ENCODE measurements at places on chromosomes 16 and 17. TPM values are rescaled to one million over a fixed set of nuclear protein-coding genes. Genes with fewer than 3 reads are reported as not detected.

Gene RNF227
- 0.49 TPM for total RNA-seq

- H3K4me3 ChIP-seq, result no peak overlapping the region
- H3K27ac ChIP-seq, result no peak overlapping the region
- H3K4me1 ChIP-seq, result peaks cover 3% of the 10 kb centered on the region
- H3K36me3 ChIP-seq, result no peaks in the 10 kb centered on the region
- no peak for DNase-seq
Observed at GRCh38 chr16:57541754-57542435, 548 bp upstream of the ADGRG5 start.

DNA sequence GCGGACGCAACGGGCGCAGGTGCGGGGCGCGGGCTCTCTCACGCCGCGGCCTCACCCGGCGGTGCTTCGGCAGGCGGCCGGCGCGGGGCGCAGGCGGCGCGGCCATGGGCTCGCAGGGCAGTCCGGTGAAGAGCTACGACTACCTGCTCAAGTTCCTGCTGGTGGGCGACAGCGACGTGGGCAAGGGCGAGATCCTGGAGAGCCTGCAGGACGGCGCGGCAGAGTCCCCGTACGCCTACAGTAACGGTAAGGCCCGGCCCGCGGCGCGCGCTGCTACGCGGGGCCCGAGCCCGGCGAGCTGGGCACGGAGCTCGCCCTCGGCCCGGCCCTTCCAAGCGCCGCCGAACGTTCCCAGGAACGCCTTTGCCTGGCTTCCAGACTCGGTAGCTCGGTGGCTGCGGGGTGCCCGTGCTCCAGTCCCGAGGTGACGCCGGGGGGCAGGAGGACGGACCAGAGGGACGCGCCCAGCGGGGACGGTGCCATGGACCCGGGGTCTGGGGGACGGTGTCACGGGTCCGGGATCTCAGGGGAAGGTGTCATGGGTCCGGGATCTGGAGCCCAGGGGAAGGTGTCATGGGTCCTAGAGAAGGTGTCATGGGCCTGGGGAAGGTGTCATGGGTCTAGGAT lies 435 bp downstream of the RAB40C start:
- H3K27ac ChIP-seq, result peak overlapping the region; percentile 75
- peak overlapping the region; percentile 100 for H3K4me3 ChIP-seq
- DNase-seq, result peak; percentile 53
- H3K36me3 ChIP-seq, result peaks cover 7% of the 10 kb centered on the region

DNA sequence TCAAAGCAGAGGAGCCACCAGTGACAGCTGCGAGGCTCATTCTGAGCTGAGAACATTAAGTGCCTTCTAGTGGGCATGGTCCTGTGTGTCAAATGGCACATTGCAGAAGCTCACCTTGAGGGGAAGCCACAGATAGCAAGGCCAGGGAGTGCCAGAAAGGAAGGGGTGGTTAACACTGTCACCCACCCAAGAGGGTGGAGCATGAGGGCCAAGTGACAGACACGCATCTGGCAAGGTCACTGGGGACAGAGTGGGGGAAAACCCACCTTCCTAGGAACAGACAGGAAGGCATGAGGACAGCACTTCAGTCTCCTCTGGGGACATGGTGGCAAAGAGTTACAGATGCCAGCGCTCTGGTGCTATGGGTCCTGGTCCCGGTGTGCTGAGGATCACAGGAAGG lies 22.1 kb downstream of the NUBP1 start:
- H3K4me3 ChIP-seq, result no peak overlapping the region
- H3K4me1 ChIP-seq, result no peaks in the 10 kb centered on the region
- no peak for DNase-seq
- peaks cover 23% of the 10 kb centered on the region for H3K36me3 ChIP-seq
- peaks cover 2% of the 10 kb centered on the region for H3K27me3 ChIP-seq
- H3K27ac ChIP-seq, result no peak overlapping the region

GRCh38 chr17:29190592-29191207 lies 10.5 kb upstream of the MYO18A start:
- no peak overlapping the region for H3K27ac ChIP-seq
- H3K27me3 ChIP-seq, result peaks cover 3% of the 10 kb centered on the region
- H3K4me3 ChIP-seq, result no peak overlapping the region
- DNase-seq, result no peak
- H3K36me3 ChIP-seq, result no peaks in the 10 kb centered on the region
- no peaks in the 10 kb centered on the region for H3K4me1 ChIP-seq

GRCh38 chr16:12304861-12305596 lies 328.5 kb downstream of the SNX29 start:
- DNase-seq, result no peak
- no peaks in the 10 kb centered on the region for H3K4me1 ChIP-seq
- peaks cover 8% of the 10 kb centered on the region for H3K36me3 ChIP-seq
- H3K4me3 ChIP-seq, result no peak overlapping the region
- H3K27ac ChIP-seq, result no peak overlapping the region

Measured in glutamatergic neuron (in vitro differentiated cells).